Activated T-helper 1 cell treated with Interleukin-2 at 50 U/mL for 16 hours (primary cell): ENCODE measurements at places on chromosomes 5 and 9.

GRCh38 chr9:18618862-18619261 is 144.9 kb downstream of the ADAMTSL1 start:
- no peak for DNase-seq

DNA sequence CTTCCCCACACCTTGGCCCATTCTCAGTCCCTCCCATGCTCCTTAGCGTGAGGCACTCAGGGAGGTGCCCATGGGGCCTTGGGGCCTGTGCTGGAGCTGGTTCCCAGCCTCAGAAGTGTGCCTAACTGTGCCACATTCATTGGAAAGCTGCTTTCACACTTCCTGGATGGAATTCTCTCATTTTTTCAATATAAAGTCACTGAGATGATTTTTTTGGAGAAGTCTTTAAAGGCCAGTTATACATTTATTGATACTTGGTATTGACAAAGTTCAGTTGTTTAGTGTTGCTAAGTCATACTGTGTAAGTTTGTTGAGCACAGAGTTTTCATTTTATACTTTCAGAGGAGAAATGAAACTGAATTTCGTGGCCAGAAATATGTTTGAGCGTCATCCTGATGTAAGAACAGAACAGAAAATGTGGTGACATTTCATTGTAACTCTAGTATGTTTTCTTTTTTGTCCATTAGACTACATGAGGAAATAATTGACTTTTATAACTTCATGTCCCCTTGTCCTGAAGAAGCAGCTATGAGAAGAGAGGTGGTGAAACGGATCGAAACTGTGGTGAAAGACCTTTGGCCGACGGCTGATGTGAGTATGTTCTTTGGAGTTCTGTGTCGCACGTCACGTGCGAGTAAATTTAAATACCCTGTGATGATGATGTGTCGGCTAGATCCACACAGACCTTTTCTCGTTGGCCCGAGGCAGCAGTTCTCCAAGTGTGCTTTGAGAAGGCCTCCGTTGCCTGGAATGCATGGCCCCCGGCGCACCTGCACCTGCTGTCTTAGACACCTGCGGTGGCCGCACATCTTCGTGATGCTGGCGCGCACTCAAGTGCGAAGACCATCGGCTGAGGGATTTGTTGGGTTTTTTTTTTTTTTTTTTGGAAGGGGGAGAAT is 24.1 kb downstream of the TENT4A start:
- no peak for DNase-seq

- no peak for DNase-seq
These were observed 72.9 kb downstream of the PTCD2 start for GRCh38 chr5:72393052-72393451.

- no peak for DNase-seq
These were observed 206.2 kb downstream of the NR3C1 start for GRCh38 chr5:143197260-143197656.

GRCh38 chr5:175680463-175680862 is 22.6 kb downstream of the HRH2 start:
- no peak for DNase-seq
